Endothelial cell of umbilical vein (primary cell): ENCODE measurements at places on chromosomes 7 and 10. TPM values are rescaled to one million over a fixed set of nuclear protein-coding genes. Genes with fewer than 3 reads are reported as not detected.

ATP6V0A4 gene
- total RNA-seq, result 0.24 TPM in 1 of 2 replicates, not detected in the other

DNA sequence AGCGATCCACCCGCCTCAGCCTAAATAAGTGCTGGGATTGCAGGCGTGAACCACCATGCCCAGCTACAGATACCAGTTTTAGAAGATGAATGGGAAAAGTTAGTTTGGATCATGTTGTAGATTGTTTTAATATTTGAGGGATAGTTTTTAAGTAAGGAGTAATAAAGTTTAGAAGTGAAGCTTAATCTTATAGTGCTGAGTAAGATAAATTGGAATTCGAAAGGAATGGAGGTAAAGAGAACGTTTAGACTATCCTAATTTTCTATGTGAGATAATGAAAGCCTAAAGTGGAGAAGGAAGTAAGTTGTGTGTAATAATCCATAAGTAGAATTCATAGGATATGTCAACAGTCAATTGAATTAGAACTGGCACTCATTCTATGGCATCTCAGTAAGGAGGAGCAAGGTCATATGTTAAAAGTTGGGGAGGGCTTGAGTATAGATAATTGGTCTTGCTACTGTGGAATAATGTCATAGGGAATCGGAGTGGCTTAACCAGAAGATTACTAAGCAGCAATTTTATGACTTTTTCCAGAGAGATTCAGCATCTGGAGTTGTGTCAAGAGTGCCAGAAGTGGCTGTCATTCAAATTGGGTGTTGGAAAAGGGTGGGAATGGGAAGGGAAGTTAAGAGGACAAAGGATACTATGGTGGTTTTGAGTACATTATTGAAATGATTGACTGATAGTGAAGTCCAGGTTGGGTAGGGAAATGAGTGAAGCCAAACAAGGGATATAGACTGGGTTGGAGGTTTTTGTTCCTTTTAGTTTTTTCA lies 12.1 kb downstream of the TAX1BP1 start:
- H3K27ac ChIP-seq, result no peak overlapping the region
- no peaks in the 10 kb centered on the region for H3K4me1 ChIP-seq
- DNase-seq, result no peak
- peaks cover 15% of the 10 kb centered on the region for H3K36me3 ChIP-seq
- H3K27me3 ChIP-seq, result no peaks in the 10 kb centered on the region
- H3K4me3 ChIP-seq, result no peak overlapping the region

DNA sequence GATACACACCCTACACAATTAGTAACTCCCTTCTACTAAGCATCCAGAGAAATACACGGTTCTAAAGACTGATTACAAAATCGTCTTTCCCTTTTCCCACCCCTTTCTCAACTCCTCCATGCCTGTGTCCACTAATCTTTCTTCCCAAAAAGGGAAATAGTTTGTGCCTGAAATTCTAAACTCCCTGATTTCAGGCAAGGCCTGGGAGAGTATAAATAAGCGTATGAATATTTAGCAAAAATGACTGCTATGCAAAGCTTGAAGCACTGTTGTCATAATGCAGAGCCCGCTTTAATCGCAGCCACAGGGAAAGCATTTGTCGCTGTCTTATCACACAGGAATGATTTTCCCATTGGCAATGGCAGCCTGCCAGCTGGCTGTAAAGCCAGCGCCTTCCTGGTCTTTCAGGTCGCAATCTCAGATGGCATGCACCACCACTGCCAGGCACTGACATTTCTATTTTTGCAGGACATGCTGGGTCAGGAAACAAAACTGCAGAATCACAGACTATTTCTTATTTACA lies 142.9 kb upstream of the PCGF5 start:
- H3K27me3 ChIP-seq, result peaks cover 2% of the 10 kb centered on the region
- H3K36me3 ChIP-seq, result no peaks in the 10 kb centered on the region
- H3K27ac ChIP-seq, result no peak overlapping the region
- peaks cover 8% of the 10 kb centered on the region for H3K4me1 ChIP-seq

GRCh38 chr7:9242636-9243035 lies 809.2 kb downstream of the NXPH1 start:
- H3K4me1 ChIP-seq, result no peaks in the 10 kb centered on the region
- no peak overlapping the region for H3K27ac ChIP-seq
- H3K4me3 ChIP-seq, result no peak overlapping the region
- H3K36me3 ChIP-seq, result no peaks in the 10 kb centered on the region
- no peak for DNase-seq

DNA sequence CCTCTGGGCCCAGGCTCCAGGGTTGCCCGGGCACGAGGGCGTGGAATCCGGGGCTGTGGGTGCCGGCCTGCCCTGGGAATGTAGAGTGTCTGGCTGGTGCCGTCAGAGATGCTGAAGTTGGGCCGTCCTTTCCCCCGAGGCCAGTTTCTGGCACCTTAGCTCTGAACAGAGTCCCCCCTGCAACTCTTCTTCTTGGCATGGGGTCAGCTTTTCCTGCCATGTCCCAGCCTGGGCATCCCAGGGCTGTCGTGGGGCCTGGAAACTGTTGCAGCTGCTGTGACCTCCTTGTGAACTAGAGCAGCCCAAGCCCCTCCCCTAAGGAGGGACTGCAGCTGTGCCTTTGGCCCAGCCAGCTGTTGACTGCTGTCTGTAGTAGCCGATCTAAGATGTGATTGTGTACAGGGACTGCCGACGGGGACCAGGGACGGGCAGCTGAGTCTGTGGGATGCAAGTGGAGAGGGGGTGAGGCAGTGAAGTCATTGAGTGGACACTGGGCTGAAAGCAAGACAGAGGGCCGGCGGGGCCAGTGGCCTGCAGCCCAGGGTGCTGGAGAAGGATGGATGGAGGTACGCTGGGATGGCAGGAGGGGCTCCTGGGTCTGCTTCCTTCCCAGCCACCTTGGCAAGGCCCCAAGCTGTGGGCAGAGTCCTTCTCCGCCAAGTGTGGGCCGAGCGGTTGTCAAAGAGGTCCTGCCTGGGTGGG lies 35.8 kb downstream of the GBX1 start:
- H3K27ac ChIP-seq, result no peak overlapping the region
- no peak for DNase-seq
- H3K27me3 ChIP-seq, result no peaks in the 10 kb centered on the region
- H3K36me3 ChIP-seq, result peaks cover 76% of the 10 kb centered on the region
- H3K4me1 ChIP-seq, result no peaks in the 10 kb centered on the region

ANKRD16 gene
- total RNA-seq, result 4.4 and 6.9 TPM in 2 replicates

TES gene
- total RNA-seq, result 50.5 and 64.8 TPM in 2 replicates

- peaks cover 15% of the 10 kb centered on the region for H3K36me3 ChIP-seq
- H3K4me3 ChIP-seq, result no peak overlapping the region
- H3K27ac ChIP-seq, result no peak overlapping the region
Observed at GRCh38 chr7:157270060-157270444, 66.8 kb upstream of the DNAJB6 start.

CRPPA gene
- total RNA-seq, result 2.9 and 3.5 TPM in 2 replicates

DNA sequence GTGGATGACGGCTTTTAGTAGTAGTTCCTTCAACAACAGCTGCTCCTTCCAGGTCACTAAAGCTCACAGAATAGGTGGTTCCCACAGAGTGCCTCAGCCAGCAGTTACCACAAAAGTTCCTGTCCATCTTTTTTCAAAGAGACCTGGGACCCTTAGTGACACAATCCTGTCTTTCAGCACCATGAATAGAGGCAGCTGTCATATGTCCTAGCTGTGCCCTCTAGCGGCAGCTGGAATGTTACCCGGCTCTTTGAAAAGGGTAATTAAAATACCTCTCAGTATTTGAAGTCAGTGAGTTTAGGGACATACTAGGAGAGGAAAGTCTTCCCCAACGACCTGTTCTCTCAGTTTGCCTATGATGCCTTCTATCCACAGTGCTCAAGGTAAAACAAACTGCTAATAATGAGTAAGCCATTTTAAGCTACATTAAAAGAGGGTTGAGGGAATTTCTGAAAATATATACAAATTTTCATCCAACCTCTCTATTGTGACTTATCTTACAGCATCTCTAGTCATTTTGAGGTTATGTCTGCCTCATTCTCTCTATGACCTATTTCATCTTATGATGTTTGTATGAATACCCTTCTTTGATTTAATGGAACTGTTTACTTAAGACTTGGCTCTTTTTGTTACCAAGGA lies 290.8 kb downstream of the NXPH1 start:
- H3K36me3 ChIP-seq, result no peaks in the 10 kb centered on the region
- no peak overlapping the region for H3K27ac ChIP-seq
- no peaks in the 10 kb centered on the region for H3K27me3 ChIP-seq
- DNase-seq, result no peak

FAM20C gene
- total RNA-seq, result 34.5 and 44.4 TPM in 2 replicates

DNA sequence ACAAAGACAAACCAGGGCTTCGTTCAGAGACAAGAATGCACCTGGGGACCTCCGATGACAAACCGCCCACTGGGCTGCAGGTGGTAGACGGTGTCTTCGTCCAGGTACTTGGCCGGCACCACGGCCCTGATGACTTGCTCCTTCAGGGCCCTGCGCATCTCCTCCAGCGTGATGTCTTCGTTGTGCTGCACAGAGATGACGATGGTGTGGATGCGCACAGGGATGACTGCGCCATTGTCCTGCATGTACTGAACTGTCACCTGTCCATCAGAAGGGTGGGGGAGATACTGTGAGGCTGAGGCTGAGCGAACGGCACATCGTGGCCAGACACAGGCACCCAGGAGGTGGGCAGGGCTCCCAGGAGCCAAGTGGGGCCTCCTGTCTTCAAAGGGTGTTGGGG lies 13.1 kb downstream of the MAT1A start:
- no peak overlapping the region for H3K27ac ChIP-seq
- DNase-seq, result no peak
- H3K36me3 ChIP-seq, result no peaks in the 10 kb centered on the region
- no peaks in the 10 kb centered on the region for H3K4me1 ChIP-seq
- H3K27me3 ChIP-seq, result no peaks in the 10 kb centered on the region

- no peaks in the 10 kb centered on the region for H3K36me3 ChIP-seq
- DNase-seq, result no peak
- H3K27ac ChIP-seq, result no peak overlapping the region
- no peak overlapping the region for H3K4me3 ChIP-seq
- H3K27me3 ChIP-seq, result no peaks in the 10 kb centered on the region
Observed at GRCh38 chr10:32787690-32788284, 170.2 kb downstream of the ITGB1 start.

BMS1 gene
- total RNA-seq, result 22.4 and 23.4 TPM in 2 replicates

COPG2 gene
- total RNA-seq, result 9.4 and 19.0 TPM in 2 replicates

TCF7L2 gene
- total RNA-seq, result 21.8 and 22.1 TPM in 2 replicates

- H3K4me3 ChIP-seq, result no peak overlapping the region
- no peaks in the 10 kb centered on the region for H3K27me3 ChIP-seq
Observed at GRCh38 chr7:20440472-20441105, 109.9 kb downstream of the ITGB8 start.

GRCh38 chr7:105426606-105427146 lies 38.0 kb upstream of the SRPK2 start:
- no peaks in the 10 kb centered on the region for H3K4me1 ChIP-seq
- no peak for DNase-seq
- H3K27me3 ChIP-seq, result no peaks in the 10 kb centered on the region
- no peak overlapping the region for H3K4me3 ChIP-seq
- H3K36me3 ChIP-seq, result no peaks in the 10 kb centered on the region

GRCh38 chr10:47348661-47349470 lies 703 bp downstream of the RBP3 start:
- no peak overlapping the region for H3K27ac ChIP-seq
- no peaks in the 10 kb centered on the region for H3K4me1 ChIP-seq
- no peaks in the 10 kb centered on the region for H3K27me3 ChIP-seq

CACNB2 gene
- total RNA-seq, result not detected in 2 replicates

GRCh38 chr7:64892666-64893309 lies 10.3 kb upstream of the ZNF273 start:
- H3K4me1 ChIP-seq, result no peaks in the 10 kb centered on the region
- no peak overlapping the region for H3K4me3 ChIP-seq
- no peak overlapping the region for H3K27ac ChIP-seq
- H3K27me3 ChIP-seq, result peaks cover 20% of the 10 kb centered on the region
- no peak for DNase-seq

GRCh38 chr7:16106300-16106699 lies 315.0 kb downstream of the CRPPA start:
- H3K36me3 ChIP-seq, result no peaks in the 10 kb centered on the region
- no peaks in the 10 kb centered on the region for H3K4me1 ChIP-seq
- DNase-seq, result no peak

DNA sequence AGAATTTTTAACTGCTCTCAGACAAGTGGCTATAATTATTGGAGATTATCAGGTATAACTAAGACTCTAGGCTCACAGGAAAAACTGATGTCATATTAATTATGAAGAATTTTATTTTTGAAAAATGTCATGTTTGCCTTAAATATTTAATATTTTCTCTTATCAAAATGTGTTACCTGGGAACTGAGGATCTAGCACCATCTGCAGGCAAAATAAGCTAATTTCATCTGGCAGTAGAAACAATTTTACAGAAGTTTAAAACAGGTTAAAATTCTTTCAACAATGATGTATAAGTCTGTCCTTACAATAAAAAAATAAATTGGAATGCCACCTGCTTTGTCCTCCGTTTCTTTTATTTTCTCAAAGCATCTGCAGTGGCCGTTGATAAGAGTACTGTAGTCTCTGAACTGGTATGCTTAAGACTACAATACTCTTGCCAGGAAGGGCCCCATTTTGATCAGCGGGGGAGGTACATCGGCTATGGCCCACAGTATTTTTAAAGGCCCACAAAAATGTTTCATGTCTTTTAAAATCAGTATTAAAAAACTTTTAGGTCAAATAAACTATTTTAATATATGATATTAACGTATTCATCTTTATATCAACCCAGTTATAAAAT lies 81.3 kb downstream of the VWDE start:
- H3K36me3 ChIP-seq, result no peaks in the 10 kb centered on the region
- no peaks in the 10 kb centered on the region for H3K27me3 ChIP-seq
- no peak overlapping the region for H3K4me3 ChIP-seq
- no peak overlapping the region for H3K27ac ChIP-seq

- no peak overlapping the region for H3K4me3 ChIP-seq
- no peaks in the 10 kb centered on the region for H3K4me1 ChIP-seq
- no peaks in the 10 kb centered on the region for H3K36me3 ChIP-seq
- H3K27ac ChIP-seq, result no peak overlapping the region
Observed at GRCh38 chr10:62323751-62324150, 50.4 kb upstream of the ZNF365 start.

GRCh38 chr10:127033216-127034033 lies 128.2 kb downstream of the DOCK1 start:
- no peaks in the 10 kb centered on the region for H3K27me3 ChIP-seq
- no peak for DNase-seq
- H3K36me3 ChIP-seq, result peaks cover 33% of the 10 kb centered on the region
- no peak overlapping the region for H3K27ac ChIP-seq
- no peak overlapping the region for H3K4me3 ChIP-seq

ADAM12 gene
- total RNA-seq, result 0.33 and 0.37 TPM in 2 replicates

DNA sequence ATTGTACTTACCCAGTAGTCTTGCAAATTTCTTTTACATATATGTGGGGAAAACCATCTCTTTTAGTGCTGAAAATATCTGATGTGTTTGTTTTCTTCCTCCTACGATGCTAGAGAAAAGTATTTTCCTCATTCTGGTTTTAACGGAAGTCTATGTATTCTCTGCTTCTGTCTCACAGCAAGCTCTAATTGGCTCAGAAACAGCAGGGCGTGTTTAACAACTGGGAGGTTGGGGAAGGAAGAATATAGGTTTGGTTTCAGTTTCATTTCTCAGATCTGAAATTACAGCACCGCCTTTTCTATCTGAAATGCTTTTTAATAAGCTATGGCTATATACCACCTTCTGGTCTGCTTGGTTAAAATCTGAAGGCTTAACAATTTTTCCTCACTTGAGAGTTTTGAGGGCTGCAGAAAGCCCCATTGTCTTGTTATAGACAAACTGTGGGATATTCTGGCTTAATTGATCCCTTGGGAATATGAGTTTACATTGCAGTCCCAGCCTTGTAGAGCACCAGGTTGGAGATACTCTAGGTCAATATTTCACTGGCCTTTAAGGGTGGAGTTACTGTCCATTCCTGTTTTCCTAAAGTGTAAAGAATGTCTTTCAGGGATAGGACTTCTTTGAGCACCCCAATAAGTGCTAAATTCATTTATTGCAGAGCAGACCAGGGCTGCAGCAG lies at the start of gene SAMD9:
TSS of gene SAMD9 (minus strand) at position 128 of the 679 bp plus-strand sequence. CDS start 11,882 bp downstream, outside the sequence.
- H3K27ac ChIP-seq, result peak within 1 kb of the TSS; percentile 46
- peaks cover 10% of the 10 kb centered on the region for H3K4me1 ChIP-seq
- no peaks in the 10 kb centered on the region for H3K36me3 ChIP-seq
- peak within 1 kb of the TSS; percentile 82 for H3K4me3 ChIP-seq
- DNase-seq, result peak; percentile 76
- H3K27me3 ChIP-seq, result no peaks in the 10 kb centered on the region

PNLIPRP1 gene
- not detected in 2 replicates for total RNA-seq

ZPBP gene
- total RNA-seq, result not detected in 2 replicates
